Stimulated activated CD4-positive, alpha-beta T cell treated with anti-CD3 and anti-CD28 coated beads, Interleukin-2, amount 100 ng/mL, for 48 hours (primary cell): ENCODE measurements at places on chromosomes 5 and 9.

- no peak for DNase-seq
Measured at GRCh38 chr9:115229496-115229895, 111.5 kb upstream of the TNC start.

DNA sequence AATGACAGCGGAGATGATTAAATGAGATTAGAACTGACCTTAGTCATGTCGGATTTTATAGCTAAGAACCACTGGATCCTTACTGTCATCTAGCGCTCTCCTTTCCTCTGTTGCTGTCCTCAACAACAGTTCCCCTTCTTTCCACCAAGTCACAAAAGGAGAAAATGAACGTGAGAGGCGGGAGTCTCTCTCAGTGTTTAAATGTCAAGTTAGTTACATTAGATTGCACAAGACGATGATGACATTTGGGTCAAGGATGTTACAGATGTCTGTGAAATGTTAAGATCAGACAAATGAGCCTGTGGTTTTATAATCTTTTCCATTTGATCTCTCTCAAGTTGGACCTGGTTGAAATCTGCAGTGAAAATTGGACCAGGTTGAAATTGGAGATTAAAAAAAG is 53.5 kb downstream of the FBXO38 start:
- DNase-seq: no peak

DNA sequence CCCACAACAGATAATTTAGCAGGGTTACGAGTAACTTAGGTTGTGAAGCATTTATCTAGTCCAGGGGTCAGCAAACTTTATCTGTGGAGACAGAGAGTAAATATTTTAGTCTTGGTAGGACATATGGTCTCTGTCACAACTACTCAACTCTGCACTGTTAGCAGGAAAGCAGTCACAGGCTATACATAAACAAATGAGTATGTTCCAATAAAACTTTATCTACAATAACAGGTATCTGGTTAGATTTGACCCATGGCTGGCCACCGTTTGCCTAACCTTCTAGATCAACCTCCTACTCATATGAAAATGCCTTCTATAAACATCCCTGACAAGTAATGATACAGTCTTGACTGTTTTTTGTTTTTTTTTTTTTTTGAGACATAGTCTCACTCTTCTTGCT is 13.0 kb upstream of the HK3 start:
- no peak for DNase-seq

GRCh38 chr5:142743592-142744441 is 26.4 kb upstream of the ARHGAP26 start:
- DNase-seq: no peak

- DNase-seq: no peak
Measured at GRCh38 chr9:14096258-14096922, 217.6 kb downstream of the NFIB start.

GRCh38 chr5:149776361-149777305 is 46.5 kb downstream of the PPARGC1B start:
- no peak for DNase-seq

DNA sequence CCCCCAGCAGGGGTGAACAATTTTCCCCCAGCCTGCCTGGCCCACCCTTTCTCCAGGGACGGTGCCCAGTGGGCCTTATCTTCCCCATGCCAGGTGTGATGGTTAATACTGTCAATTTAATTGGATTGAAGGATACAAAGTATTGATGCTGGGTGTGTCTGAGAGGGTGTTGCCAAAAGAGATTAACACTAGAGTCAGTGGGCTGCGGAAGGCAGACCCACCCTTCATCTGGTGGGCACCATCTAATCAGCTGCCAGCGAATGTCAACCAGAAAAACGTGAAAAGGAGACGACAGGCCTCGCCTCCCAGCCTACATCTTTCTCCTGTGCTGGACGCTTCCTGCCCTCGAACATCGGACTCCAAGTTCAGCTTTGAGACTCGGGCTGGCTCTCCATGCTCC is 5.6 kb upstream of the FUT7 start:
- no peak for DNase-seq
